ENCODE measurements at places on chromosomes 16 and 17. TPM values are rescaled to one million over a fixed set of nuclear protein-coding genes. Genes with fewer than 3 reads are reported as not detected.

- no peak for DNase-seq
Measured at GRCh38 chr16:84650062-84650991, 2.0 kb downstream of the KLHL36 start.

DNA sequence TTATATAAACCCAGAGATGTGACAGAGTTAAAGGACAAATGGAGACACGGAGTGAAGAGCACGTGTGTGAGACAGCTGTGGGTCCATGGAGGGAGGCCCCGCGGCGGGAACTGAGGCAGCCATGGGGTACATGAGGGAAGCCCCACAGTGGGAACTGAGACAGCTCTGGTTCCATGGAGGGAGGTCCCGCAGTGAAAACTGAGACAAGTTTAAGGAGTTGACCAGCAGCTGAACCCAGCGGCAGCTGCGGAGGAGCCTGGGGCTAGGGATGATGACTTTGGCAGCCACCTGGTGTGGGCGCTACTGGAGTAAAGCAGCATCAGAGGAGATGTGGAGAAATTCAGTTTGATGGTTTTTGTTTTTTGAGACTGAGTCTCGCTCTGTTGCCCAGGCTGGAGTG, 185.1 kb downstream of the RPTOR start:
- DNase-seq, result no peak

DNA sequence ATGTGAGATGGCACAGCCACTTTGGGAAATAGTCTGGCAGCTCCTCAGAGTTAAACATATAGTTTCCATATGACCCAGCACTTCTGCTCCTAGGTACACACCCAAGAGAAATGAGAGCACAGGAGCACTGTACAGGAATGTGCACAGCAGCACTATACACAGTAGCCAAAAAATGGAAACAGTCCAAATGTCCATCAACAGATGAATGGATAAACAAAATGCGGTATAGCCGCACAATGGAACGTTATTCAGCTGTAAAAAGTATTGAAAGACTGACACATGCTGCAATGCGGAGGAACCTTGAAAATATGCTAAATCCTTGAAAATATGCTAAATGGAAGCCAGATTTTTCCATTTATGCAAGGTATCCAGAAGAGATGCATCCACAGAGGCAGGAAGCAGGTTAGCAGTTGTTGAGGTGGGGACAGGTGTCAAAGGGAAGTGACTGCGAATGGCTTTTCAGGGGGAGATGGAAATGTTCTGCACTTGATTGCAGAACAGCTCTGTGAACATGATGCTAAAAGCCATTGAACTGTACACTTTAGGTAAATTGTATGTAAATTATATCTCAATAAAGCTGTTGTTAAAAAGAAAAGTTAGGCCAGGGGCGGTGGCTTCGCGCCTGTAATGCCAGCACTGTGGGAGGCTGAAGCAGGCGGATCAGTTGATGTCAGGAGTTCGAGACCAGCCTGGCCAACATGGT, 80.7 kb downstream of the MPRIP start:
- no peak for DNase-seq

DNA sequence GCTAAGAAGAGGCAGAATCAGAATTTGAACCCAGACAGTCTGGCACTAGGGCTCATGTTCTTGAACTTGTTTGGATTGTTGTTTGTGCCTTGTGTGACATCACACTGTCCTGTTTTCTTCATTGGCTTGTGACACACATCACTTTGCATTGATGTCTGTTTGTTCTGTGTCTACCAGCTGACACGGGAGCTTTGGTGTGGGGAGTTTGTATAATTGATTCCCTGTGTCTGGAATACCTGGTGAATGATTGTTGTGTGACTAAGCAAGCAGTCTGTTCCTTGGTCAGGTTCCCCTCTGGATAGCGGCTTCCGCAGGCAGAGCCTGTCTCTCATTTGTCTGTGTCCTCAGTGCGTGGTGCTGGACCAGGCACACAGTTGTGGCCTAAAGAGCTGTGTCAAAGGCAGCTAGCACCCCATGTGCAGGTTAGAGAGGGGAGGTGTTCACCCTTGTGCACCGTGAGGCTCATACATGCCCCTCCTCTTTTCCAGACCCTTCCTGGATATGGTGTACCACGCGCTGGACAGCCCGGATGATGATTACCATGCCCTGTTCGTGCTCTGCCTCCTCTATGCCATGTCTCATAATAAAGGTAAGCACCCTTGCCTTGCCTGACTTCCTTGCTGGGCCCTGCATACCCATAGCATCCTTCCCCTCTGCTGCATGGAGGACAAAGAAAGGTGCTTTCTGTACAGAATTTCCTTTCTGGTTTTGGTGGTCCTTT, 80.1 kb downstream of the CLEC16A start:
- no peak for DNase-seq

DNA sequence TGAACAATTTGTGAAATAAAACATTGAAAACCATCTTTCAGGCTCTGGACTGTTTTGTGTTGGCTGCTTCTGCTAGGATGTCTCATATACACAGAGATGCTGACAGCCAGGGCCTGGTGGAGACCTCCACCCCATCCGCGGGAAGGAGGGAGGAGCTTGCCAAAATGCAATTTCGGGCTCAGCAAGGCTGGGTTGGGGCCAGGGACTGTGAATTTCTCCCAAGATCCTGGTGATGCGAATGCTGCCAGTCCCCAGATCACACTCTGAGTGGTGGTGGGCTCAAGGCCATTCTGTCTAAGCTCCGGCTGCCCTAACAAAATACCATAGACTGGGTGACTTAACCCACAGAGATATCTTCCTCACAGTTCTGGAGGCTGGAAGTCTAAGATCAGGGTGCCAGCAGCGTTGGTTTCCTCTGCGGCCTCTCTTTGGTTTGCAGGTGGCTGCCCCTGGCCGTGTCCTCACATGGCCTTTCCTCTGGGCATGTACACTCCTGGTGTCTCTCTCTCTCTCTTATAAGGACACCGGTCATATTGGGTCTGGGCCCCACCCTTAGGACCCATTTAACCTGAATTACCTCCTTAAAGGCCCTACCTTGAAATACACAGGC, 89.8 kb downstream of the CRISPLD2 start:
- peak; percentile 70 for DNase-seq

DNA sequence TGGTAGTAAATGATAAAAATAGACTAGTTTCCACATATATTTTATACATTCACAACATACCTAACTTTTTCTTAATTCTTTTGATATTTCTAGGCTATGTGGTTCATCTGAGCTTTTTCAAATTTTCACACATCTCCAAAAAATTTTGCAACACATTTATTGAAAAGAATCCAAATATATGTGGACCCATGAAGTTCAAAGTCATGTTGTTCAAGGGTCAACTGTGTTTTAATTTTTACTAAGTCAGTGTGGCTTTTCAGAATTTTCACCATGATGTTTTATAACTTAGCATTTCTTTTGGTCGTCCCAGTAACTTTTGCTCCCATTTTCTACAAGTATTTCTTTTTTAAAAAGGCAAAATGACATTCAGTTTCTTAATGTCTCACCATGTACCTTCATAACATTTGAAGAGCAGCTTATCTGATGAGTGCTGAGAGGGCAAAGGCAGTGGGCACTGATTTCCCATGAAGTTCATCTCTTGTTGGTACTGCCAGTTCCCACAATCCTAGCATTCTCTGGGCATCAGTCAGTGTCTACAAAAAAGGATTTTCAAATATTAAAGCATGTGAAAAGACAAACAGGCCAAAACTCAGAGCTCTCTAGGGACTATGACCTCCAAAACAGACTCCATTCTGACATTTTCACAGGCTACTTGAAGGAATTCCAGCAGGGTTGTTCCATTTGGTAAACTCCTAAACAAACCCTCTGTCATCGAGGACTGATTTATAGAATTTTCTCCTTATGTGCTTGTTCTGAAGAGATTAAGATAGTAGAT, 80.3 kb downstream of the MRTFB start:
- DNase-seq, result no peak

Gene MYL4
- total RNA-seq, result 5,591 TPM

DNA sequence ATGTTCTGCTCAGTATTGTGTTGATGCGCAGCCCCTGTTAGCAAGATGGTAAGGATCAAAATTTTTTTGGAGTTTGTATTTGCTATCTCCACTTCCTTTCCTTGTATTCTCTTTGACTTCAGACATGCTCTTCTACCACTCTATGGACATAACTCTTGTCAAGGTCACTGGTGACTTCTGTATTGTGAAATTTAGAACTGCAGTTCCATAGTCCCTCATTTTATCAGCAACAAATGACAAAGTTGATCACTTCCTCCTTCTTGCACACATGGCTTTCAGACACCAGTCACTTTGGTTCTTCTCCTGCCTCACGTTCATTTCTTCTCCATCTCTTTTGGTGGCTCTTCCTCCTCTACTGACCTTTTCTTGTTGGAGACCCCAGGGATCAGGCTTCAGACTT, 21.1 kb downstream of the COX11 start:
- DNase-seq, result no peak

Gene HES7
- total RNA-seq, result 0.62 TPM

DNA sequence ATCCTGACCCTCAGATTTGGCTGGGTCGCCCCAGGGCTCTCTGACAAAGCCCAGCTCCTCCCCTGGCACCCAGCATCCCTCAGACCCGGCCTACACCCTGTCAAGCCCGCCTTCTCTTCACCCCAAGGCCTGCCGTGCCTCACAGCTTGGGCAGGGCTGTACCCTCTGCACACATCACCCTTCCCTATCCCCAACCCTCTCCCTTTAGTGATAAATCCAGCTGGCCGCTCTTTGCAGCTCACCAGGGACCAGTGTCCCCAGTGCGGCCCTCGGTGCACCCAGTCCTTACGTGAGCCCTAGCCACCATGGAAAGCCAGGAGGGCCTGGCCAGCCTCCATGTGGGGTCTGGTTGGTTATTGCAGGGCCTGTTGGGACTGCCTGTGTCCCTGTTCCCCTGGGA, 74.5 kb downstream of the RAI1 start:
- no peak for DNase-seq

DNA sequence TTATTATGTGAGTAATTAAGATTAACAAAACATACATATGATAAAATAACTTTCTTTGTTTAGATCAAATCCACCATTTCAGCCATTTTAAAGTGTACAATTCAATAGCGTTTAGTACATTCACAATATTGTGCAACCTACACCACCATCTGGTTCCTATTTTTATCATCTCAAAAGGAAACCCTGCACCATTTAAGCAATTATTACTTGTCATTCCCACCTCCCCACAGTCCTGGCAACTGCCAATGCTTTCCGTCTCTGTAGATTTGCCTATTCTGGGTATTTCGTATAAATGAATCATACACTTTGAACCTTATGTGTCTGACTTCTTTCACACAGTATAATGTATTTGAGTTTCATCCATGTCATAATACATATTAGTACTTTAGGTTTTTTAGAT, 162.5 kb upstream of the CNTNAP4 start:
- no peak for DNase-seq

DNA sequence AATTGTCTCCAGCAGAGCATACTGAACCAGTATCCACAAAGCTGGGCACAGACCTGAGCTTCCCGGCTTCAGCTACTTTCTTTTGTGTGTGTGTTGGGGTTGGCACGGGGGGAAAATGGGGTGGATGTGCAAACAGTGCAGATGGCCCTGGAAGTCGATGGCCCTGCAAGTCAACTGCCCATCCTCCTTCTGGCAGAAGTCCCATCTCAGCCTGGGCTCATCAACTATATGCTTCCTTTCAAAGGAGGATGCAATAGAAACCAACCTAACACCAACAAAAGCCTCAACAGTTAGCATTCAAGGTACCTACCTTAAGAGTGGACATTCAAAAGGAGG, 55.7 kb downstream of the SOX9 start:
- DNase-seq, result no peak

- DNase-seq, result no peak
Measured at GRCh38 chr17:15658296-15658695, 25.8 kb downstream of the TRIM16 start.

DNA sequence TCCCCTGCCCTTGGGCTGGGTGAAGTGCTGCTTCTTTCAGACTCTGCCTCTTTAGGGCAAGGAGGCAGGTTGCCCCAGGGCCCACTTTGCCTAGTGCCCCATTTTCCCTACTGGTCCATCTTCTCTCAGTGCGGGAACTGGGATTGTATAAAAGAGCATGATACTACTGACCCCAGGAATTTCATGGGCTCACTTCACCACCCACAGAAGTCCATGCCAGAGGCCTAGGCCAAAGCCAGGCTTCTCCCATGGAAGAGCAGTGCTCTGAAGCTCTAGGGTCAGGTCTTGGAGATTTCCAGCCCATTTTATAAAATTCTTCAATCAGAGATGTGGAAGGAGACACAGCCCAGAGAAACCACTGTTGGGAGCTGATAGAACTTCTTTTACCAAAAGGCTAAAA, 5.7 kb downstream of the CACNG1 start:
- no peak for DNase-seq

GRCh38 chr17:80005360-80006338, 30.0 kb downstream of the TBC1D16 start:
- no peak for DNase-seq

GRCh38 chr16:71172481-71173207, 57.9 kb downstream of the HYDIN start:
- DNase-seq, result no peak

- no peak for DNase-seq
Measured at GRCh38 chr17:47733674-47734410, 806 bp downstream of the TBX21 start.

DNA sequence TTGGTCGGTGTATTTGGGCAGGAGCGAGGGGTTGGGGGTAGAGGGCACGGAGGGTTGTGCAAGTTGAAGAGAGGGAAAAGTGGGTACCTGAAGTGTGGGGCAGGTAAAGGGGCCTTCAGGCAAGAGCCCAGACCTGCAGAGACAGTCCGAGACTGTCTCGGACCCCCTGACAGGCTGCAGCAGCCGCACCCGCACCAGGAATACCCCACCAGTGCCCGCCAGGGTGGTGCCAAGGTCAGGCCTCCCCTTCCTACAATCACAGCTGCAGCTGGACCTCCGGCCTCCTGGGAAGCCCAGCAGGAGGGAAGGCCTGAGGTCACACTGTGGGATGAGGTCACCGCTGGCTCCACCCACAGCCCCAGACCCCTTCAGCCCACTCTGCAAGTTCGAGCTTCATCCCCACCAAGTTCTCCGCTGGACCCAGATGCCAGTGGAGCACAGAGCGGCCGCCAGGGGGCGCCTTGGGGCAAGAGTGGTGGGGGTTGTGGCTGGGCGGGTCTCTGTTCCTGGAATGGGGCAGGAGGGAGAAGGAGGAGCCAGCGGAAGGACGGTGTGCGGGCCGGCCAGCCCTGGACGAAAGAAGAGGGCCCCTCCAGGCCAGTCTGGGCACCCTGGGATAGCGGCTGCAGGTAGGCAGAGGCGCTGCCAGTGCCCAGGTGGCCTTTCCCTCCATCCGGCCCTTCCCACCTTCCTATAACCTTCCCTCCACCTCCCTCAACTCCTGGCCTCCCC, at the start of gene HSD3B7:
Gene HSD3B7, plus strand, starts transcription at position 539 of the 732 bp plus-strand sequence. CDS start 452 bp downstream, outside the sequence.
- peak; percentile 96 for DNase-seq

Gene PYCARD
- total RNA-seq, result 13.2 TPM

GRCh38 chr17:82527898-82528297, 8.4 kb downstream of the FOXK2 start:
- no peak for DNase-seq

All from right cardiac atrium (tissue), 5 donors.